ENCODE measurements at places on chromosomes 7 and 10.
A peak's percentile ranks its signal among the peaks of the same experiment; 100 is the strongest.

DNA sequence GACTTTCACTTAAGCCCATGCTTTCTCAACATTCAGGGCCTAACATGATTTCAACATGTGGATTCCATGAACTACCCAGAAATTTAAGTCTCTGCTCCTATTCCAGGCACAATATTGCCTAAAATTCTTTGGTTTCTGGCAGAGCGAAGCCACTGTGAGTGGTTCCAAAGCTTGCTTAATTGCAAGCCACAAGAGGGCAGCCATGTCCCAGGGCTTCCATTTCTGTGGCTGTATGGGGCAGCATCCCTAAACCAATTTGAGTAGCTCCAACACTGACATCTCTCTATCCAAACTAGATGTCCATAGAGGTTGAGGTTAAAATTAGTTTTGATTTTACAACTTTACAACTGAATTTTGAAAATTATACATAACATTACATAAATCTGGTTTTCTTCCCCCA lies 56.3 kb upstream of the MDFIC start:
- peak; percentile 5 for DNase-seq

DNA sequence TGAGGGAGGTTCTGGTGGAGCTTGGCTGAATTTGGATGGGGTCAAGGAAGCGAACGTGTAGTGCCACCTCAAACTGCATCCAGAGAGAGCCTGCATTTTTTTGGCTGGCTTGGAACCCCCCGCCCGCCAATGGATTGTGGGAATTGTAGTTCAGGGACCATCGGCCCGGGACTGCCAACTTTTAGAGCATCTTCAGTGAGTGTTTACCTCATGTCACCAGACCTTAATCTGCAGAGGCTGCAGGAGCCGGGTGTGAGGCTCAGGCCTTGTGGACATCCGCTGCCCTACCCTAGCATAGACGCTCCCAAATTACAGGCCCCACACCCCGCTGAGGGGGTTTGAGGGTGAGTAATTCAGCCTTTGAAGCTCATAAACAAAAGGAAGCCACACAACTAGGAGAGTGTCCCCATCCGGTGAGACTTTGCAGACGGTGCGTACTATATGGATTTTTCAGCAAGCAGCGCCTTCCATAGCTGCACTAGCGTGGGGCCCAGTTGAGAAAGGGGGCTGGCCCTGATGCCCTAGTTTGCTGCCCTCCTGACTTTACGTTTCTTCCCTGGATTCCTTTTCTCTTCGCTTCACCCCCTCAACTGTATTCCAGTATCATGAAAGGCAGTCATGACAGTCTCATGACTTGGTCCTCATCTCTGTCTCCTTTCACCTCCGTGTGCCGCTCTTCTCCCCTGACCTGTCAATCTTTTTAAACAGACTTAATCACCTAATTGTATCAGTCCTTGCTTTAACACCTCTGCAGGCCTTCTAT lies 717 bp downstream of the CNPY4 start:
- DNase-seq = peak; percentile 43

- DNase-seq = no peak
Measured at GRCh38 chr7:149067869-149068268, 22.6 kb downstream of the ZNF786 start.

- no peak for DNase-seq
Measured at GRCh38 chr7:45161138-45161537, 3.5 kb downstream of the RAMP3 start.

- no peak for DNase-seq
Measured at GRCh38 chr10:89644691-89644966, 413 bp downstream of the PANK1 start.

DNA sequence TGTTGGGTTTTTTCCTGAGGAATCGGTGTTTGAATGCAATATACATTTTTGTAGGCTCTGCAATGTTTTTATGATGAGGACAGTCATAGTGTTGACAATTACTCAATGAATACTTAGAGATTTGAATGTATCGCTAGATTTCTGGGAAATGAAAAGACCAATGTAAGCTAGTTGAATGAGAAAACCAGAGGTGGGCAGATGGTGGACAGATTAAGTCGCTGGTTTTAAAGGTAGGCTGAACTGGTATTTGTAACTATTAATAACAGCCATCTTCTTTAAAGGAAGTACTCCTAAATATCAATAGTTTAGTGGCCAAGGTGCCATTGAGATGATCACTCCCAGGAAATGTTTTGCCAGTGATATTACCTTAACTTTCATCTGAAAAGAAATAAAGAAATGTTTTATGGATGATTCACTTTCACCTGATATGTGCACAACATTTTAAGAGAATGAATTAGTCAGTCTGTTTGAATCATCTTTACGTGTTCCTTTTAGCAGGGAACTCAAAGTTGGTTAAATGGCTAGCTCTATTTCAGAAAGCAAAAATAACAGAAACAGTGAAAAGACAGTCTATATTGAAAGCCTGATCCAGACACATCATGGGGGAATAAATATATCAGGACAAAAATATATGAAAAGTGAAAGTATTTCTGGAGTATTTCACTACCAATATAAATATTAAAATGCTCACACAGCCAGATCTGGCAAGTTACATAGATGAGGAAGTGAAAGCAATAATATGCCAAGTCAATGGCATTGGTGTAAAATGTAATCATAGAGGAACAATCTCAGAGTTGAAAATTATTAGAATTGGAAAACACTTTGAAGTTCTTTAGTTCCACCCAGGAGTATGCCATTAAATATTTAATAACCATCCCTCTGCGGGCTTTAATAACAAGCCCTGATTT lies 20.7 kb downstream of the MET start:
- DNase-seq = no peak

DNA sequence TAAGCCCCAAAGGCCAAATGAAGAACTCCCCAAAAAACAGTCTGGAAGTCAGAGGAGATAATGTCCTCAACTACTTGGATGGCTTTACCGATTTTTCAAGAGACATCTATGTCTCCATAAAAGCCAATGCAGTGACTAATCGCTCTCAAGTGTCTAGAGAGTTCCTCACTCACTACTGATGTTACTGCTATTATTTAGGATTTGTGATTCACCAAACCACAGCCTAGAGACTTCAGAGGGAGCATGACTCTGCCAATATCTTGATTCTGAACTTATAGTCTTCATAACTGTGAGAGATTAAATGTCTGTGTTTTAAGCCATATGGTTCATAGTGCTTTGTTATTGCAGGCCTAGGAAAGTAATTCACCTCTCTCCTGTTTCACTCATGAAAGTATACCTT lies 160.2 kb downstream of the IPMK start:
- no peak for DNase-seq

- DNase-seq = no peak
Measured at GRCh38 chr10:7513936-7514335, 103.1 kb upstream of the SFMBT2 start.

GRCh38 chr10:129466703-129467358 lies at the start of gene MGMT:
TSS of gene MGMT (plus strand) at chr10:129467241.
- peak; percentile 98 for DNase-seq

GRCh38 chr7:52143219-52143618 lies 826.6 kb upstream of the COBL start:
- DNase-seq = no peak
